ENCODE measurements at places on chromosomes 6 and 20.

DNA sequence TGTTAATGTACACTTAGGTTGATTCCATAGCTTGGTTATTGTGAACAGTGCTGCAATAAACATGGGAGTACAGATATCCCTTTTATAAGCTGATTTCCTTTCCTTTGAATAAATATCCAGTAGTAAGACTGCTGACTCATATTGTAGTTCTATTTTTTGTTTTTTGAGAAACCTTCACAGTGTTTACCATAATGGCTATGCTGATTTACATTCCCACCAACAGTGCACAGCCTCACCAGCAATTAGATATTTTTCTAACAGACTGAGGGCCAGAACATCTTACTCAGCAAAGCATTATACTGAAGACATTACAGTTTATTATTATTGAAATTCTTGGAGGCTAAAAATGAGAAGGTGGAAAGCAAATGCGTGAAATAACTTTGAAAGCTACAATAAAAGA is 187.3 kb upstream of the HEY2 start:
- no peak for DNase-seq

DNA sequence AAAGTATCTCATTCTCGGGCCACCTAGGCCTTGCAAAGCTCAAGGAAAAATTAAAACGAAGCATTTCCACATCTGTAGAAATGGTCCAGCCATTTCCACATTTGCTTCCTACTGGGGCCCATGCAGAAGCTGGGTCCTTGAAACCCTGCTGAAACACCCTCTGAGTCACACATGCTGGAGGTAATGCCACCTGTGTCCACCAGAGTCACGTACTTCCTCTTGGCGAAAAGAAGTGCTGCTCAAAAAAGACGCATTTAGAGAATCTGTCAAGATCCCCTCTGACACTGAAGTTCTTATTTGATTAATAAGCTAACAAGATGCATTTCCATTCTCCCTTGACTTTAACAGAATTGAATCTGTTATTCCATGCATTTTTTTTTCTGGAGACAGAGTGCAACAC is 423.2 kb downstream of the PREX1 start:
- DNase-seq: no peak

DNA sequence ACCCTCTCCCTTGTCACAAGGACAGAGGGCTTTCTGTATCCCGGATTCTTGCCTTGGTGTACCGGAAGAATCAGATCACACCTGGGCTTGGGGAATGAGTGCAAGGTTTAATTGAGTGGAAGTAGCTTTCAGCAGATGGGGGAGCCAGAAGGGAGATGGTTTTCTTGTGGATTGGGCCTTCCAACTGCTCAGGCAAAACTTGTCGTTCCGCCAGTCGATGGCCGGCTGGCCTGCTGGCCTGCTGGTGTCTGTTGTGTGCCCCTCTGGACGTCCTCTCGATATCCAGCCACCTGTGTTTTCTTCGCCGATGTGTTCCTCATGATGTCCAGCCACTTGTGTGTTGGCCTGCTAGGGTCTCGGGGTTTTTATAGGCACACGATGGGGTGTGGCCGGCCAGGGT is 168.1 kb downstream of the CDKAL1 start:
- no peak for DNase-seq

GRCh38 chr6:144217264-144217663 is 66.9 kb downstream of the STX11 start:
- no peak for DNase-seq

- DNase-seq: no peak
Observed at GRCh38 chr20:50110141-50111047, 2.6 kb downstream of the UBE2V1 start.

DNA sequence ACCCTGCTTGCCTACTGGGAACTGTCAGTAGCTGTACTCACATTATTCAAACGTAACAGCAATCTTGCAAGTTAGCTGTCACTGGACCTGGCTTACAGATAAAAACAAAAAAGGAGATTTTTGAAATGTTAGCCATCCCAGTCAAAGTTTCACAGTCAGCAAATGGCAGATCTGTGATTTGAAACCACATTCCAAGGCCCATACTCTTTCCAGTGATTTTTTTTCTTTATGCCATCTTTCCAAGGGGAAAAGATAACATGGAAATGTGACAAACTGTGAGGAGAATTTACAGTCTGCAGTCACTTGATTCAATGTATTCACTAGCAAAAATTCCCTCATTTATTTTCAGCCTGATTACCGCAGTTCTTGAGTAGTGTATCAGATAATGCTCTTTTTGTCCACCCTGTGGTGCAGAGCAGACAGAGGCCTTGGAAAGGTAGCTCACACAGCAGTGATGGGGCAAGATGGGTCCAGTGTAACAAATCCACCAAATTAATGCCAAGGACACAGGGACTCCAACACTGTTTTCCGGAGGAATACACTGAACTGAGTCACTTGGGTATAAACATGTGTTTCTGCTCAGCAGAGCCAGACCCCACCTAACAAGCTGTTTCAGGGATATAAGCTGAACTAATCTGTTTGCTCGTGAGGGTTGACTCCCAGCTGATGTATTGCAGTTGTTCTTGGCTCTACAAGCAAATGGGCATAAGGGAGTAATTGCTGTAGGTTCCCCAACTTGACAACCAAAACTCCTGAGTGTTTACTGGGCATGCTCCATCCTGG is 49.9 kb upstream of the ADGRF1 start:
- no peak for DNase-seq

- DNase-seq: no peak
Observed at GRCh38 chr20:16806886-16807285, 58.7 kb downstream of the OTOR start.

- no peak for DNase-seq
Observed at GRCh38 chr20:17700637-17701036, 871 bp downstream of the BANF2 start.

DNA sequence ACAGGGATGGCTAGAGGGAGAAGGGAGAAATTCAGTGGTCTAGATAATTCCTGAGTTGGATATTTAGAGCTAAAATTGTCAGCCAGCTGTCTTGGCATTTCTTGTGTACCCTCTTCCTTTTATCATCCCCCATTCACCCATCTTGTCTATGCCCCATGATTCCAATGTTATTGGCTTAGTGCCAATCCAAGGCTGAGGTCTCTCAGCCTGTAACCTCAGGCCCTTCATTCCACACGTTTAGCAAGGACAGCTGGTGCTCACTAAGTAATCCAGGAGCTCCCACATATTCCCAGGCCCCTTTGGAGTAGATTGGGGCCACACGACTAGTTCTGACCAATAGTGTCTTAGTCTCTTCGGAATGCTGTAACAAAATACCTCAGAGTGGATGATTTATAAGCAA is 112.4 kb upstream of the ATXN1 start:
- DNase-seq: no peak

All from stimulated activated CD4-positive, alpha-beta T cell treated with anti-CD3 and anti-CD28 coated beads, TNF-alpha, amount 100 ng/mL, for 48 hours (primary cell).